ENCODE measurements at places on chromosomes 1 and 21. TPM values are rescaled to one million over a fixed set of nuclear protein-coding genes. Genes with fewer than 3 reads are reported as not detected.

The LINGO4 gene
- not detected for total RNA-seq

The PM20D1 gene
- 2.3 TPM for total RNA-seq

The AGRN gene
- 31.3 TPM for total RNA-seq

The ZBTB7B gene
- 55.7 TPM for total RNA-seq

The AIM2 gene
- total RNA-seq = 68.4 TPM

The LDLRAD1 gene
- total RNA-seq = not detected

The NR0B2 gene
- not detected for total RNA-seq

Measured in B cell (primary cell).